ENCODE measurements at places on chromosomes 12 and 14. TPM values are rescaled to one million over a fixed set of nuclear protein-coding genes. Genes with fewer than 3 reads are reported as not detected.

GRCh38 chr12:72522411-72522810 lies 250.2 kb downstream of the TRHDE start:
- DNase-seq = no peak

DNA sequence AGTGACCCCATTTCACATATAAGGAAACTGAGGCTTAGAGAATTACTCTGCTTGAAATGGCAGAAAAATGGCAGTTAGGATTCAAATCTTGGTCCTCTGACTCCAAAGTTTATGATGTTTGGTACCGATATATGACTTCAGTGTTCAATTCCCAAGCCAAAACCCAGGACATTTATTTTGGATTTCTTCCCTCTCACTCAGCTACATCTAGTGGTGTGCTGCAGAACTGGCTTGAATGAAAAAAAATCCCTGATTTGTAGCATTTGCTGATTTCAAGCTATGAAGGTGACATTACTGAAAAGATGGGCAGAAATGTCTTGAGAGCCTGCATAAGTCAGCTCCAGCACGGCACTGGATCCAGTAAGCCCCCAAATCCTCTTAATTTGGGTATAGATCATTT lies 106.4 kb downstream of the EFCAB11 start:
- no peak for DNase-seq

AQP2 gene
- total RNA-seq = 122 TPM

DNA sequence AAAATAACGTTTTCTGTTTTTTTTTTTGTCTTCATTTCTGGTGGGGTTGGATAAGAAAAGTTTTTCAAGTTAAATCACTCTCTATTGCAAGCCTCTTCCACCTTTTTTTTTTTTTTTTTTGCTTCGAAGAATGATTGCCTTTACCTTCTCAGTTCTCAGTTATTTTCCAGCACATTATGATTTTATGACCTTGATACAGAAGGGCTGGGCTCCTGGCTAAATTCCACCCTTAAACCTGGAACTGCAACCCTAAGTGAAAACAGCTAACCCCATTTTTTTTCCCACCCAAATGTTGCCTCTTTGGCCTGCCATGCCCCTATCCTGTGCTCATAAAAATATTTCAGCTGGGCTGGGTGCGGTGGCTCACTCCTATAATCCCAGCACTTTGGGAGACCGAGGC lies 31.4 kb downstream of the PSEN1 start:
- DNase-seq = no peak

- peak; percentile 86 for DNase-seq
These were observed 1.8 kb downstream of the GALNT9 start for GRCh38 chr12:132327336-132328171.

DNA sequence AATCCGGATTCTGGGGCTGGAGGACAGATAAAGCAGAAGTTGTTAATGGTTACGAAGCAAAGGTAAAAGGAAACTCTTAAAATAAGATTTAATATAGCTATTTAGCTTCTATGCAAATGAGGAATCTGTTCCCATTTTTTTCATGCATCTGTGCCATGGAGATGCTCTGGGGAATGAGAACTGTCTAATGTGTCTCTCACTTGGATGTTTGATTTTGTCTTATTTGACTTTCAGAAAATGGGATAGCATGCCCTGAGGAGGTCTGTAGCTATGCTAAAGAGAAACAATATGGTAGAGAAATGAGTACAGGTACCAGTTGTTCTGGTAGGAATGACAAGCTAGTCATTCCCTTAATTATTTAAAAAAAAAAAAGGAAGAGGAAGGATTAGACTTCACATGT lies 24.3 kb downstream of the C12orf76 start:
- no peak for DNase-seq

DDX54 gene
- 62.0 TPM for total RNA-seq

GRCh38 chr14:66425402-66425801 lies 60.8 kb upstream of the CCDC196 start:
- no peak for DNase-seq

DNA sequence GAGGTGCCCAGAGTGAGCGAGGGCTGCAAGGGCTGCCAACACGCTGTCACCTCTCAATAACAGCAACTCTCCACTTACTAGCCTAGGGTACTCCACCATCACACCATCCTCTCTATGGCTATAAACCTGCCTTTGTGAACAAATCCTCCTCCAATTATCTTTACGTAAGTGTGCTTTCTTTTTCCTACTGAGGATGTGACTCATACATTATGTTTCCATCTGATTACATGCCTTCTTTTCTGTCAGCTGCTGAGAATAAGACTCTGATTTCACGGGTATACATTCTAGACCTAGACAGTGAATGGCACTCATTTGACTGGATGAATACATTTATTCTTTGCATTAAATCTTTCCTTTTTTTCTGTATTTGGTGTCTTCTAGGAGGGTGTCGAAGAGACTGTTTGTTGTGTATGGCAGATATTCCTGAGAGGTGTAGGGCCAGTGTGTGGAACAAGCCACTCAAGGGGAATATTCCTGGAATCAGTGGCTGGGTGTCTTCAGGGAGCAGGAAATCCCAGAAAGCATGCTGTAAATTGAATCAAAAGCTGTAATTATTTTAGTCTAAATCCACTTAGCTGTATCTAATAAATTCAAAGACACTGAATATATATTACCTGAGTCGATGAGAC lies 327.3 kb upstream of the TMTC1 start:
- no peak for DNase-seq

VDR gene
- total RNA-seq = 14.8 TPM

KCNA1 gene
- not detected for total RNA-seq

- no peak for DNase-seq
These were observed 2.0 kb downstream of the SP1 start for GRCh38 chr12:53381731-53382630.

DIO2 gene
- 0.38 TPM for total RNA-seq

- peak; percentile 66 for DNase-seq
These were observed 25.5 kb upstream of the DTX1 start for GRCh38 chr12:113030875-113031525.

DNA sequence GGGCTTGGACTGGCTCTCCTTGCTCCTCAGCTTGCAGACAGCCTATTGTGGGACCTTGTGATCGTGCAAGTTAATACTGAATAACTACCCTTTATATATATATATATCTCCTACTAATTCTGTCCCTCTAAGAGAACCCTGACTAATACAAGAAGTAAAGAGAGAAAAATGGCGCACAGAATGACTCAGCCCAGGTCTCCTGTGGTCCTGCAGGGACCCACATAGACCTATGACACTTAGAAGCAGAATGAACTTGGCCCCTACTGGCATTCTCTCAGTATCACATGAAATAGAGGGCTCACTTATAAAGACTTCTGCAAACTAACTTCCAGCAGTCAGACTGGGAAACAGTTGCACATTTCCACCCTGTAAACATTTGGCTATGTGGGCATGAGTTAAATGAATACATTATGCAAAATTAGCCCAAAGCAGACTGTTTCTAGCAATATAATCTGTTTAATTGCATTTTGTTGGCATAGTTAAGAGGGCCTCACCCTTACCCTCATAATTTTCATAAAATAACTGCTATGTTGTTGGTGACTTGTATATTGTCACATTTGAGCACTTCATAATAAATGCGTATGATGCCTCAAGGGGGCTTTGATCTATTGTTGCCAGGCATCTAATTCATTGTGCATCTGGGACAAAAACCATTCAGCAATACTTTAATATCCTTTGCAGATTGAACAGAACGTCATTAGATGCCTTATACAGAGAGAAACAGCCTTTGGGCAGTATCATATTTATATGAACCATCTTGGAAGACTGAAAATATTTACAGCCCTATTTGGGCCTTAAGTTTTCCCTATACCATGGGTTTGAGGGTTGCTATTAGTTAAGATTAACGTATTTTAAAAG lies 349.7 kb upstream of the DIO2 start:
- DNase-seq = no peak

DNA sequence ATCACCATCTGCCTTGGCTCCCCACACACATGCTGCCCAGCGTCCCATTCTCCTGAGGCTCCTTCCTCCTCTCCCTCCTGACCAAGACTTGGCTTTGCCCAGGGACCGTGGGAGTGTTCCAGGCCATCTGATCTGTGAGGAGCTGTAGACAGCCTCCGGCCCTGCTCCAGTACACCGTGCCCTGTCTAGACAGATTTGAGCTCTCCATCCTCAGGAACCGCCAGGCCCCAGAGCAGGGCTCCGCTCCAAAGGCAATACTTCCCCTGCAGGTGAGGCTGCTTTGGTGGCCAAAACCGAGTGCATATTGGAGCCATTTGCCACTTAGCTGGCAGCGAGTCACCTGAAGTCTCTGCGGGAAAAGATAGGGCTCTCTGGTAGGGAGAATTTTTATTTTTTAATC lies 147.4 kb downstream of the ANO2 start:
- DNase-seq = no peak

- DNase-seq = no peak
These were observed 1.6 kb upstream of the CKB start for GRCh38 chr14:103524002-103524935.

GRCh38 chr12:33752854-33753253 lies 269.4 kb upstream of the ALG10 start:
- DNase-seq = no peak

- peak; percentile 72 for DNase-seq
These were observed 349.7 kb downstream of the NRXN3 start for GRCh38 chr14:78519863-78520262.

GRCh38 chr14:20179218-20179617 lies 11.5 kb upstream of the OR11G2 start:
- DNase-seq = no peak

DNA sequence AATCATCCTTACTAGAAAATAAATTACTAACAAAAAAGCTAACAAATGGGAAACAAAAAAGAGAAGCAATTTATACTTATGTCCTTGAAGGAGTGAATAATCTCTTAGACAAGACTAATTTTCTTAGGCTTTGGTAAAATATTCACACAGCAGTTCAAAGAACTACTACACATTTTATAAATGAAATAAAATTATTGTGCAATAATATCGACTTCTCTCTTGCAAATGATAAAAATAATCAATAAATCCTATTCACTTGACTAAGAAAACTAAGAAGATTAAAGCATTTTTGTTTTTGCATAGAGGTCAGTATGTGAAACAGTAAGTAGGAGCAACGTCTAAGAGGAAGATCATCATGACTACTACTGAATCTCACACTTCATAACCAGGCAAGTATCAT lies 82.0 kb downstream of the EML5 start:
- no peak for DNase-seq

DNA sequence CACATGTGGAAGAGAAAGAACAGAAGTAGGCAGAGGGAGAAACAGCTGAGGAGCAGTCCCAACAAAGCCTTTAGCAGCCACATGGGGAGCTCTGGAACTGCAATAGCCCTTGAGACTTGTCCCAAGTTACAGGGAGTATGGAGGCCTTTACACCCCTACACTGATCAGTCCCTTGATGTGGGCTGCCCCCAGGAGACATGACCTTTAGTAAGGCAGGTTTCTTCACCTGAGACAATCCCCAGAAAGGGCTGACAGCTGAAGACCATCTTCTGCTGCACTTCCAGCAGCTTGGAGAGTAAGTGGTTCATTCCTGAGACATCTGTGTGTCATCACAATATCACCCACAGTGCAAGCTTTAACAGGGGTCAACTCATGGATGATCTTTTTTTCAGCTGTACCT lies 8.6 kb upstream of the SNAPC1 start:
- no peak for DNase-seq

DNA sequence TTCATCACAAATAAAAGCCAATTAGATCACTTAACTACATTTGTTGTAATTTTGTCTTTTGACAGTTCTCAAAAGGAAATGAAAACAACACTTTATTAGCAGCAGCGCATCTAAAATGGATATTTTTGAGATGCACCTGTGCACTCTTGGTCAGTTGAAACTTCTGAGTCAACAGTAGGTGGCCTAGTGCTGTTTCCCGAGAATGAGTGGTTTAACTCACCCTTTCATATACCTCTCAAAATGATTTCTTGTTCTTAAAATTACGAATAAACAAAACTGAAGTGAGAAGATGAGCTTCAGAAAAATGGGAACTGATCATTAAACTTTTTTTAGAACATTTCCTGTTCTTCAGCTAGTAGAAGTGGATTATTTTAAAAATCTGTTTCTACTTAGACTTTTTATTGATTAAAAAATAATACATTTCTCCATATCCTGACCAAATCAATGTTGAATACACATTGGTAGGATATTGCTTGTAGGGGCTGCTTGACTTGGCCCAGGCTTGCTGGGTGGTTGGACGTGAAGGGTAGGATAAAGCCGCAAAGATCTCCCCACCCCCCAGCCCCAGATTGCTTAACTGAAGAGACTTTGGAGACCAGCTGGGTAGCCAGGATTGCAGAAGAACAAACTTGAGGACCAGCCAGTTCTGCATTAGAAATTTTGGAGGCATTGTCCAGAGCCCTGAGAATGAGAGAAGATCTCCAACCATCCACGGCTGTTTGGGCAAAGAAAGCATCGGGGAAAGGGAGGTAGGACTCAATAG lies 22.3 kb upstream of the STK38L start:
- DNase-seq = no peak

ZDHHC22 gene
- not detected for total RNA-seq

DNA sequence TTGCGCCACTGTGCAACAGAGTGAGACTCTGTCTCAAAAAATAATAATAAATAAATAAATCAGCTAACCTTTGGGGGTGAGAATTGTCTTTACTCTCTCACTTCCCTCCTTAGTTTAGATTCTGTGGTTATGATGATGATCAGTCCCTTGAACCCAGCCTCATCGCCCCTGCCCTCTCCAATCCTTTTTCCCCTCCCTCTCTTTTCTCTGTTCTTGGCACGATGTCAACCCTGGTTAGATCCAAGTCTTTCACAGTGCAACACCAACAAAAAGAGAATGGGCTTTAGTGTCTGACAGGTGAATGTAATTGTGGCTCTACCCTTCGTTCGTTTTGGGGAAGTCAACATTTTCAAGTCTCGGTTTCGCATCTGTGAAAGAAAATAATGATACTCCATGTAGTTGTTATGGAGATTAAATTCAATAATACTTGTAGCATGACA lies 59.0 kb downstream of the NTN4 start:
- no peak for DNase-seq

CD69 gene
- 25.0 TPM for total RNA-seq

- peak; percentile 85 for DNase-seq
These were observed 31.5 kb upstream of the LIMA1 start for GRCh38 chr12:50314636-50315312.

DNA sequence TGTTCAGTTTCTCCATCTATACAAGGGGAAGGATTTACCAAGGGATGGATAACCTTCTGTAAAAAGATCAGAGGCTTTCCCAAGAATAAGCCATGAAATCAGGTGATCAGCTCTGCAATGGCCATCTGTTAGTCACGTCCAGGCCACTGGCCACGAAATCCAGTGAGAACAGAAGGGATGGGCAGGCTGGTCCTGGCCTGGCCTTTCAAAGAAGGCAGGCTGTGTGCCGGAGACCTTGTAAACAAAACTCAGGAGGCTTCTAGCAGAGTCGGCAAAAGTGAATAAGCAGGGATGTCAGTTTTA lies 68.5 kb downstream of the RNF34 start:
- DNase-seq = no peak

GLT8D2 gene
- 7.7 TPM for total RNA-seq

DNA sequence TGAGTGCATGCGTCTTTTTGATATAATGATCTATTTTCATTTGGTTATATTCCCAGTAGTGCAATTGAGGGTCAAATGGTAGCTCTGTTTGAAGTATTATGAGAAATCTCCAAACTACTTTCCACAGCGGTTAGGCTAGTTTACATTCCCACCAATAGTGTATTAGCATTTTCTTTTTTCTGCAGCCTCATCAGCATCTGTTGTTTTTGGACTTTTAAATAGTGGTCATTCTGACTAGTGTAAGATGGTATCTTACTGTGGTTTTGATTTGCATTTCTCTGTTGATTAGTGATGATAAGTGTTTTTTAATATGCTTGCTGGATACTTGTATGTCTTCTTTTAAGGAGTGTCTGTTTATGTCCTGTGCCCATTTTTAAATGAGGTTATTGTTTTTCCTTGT lies 3.7 kb upstream of the KLRC1 start:
- DNase-seq = no peak
